NCI-H1105 treated with DMSO at 0.1 percent for 48 hours (cell line): ENCODE measurements at places on chromosomes 3 and 15.

- DNase-seq, result no peak
These were observed 353.9 kb downstream of the NSUN3 start for GRCh38 chr3:94416768-94417167.

DNA sequence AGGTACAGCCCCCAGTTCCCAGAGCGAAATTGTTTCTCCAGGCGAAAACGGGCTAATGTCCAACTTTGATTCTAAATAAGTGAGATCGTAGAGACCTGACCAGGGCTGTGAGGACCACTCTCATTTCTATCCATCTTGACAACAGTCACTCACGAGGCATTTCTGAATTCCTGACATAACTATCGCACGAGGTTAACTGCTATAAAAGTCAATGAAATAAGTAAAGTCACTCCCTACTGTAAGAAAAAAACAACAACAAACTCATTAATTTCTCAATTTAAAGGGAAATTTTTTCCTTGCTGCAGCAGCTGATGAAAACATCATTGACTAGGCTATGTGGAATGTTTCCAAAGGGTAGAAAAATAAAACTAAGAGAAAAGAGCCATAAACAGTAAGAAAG, 69.1 kb downstream of the GREM1 start:
- no peak for DNase-seq

GRCh38 chr3:140163159-140163763, 228.3 kb downstream of the CLSTN2 start:
- DNase-seq, result no peak

GRCh38 chr3:81621277-81621676, 140.2 kb downstream of the GBE1 start:
- no peak for DNase-seq

- no peak for DNase-seq
These were observed 244.2 kb downstream of the PTPRG start for GRCh38 chr3:61805510-61806080.

- no peak for DNase-seq
These were observed 264.6 kb upstream of the TLE3 start for GRCh38 chr15:70362350-70362749.

DNA sequence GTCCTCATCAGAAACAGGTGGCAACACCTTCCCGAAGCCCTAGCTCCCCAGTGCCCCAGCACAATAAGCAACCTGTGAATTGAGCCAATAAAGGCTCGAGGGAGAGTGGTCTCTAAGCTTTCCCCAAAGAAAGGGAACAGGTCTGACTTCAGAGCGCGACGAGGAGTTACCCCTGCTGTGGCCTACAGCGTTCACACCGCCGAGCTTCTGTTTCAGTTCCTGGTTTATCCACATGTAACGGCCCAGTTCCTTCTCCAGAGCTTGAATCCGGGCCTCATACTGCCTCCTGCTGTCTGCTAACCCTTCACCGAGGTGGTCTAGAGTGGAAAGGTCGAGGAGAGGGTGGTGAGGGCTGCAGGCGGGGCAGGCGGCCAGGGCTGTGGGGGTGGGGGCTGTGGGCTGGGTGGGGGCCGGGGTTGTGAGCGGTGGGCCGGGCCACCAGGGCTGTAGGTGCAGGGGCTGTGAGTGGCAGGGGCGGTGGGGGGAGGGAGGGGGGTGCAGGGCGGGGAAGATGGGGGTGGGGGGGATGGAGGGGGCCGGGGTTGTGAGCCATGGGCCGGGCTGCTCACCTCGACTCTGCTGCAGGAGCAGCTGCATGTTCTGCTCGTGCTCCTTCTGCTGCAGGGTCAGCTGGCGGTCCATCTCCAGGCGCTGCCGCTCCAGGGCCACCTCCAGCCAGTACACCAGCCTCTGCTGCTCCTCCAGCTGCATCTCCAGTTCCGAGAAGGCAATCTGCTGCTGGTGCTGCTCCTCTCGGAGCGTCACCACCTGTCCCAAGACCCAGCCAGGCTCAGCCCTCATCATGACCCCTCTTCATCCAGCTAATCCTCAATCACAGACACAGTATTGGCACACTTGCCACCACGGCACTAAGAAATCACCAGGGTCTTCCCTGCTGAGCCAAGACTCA, 26.2 kb downstream of the KIF7 start:
- no peak for DNase-seq

- no peak for DNase-seq
These were observed 13.1 kb downstream of the PLA2G4F start for GRCh38 chr15:42143356-42143755.

GRCh38 chr3:128076483-128077201, 24.4 kb downstream of the SEC61A1 start:
- peak; percentile 42 for DNase-seq

GRCh38 chr15:51580385-51580784, 42.2 kb downstream of the DMXL2 start:
- no peak for DNase-seq

GRCh38 chr15:59501597-59501996, 63.6 kb downstream of the FAM81A start:
- DNase-seq, result peak; percentile 29

- no peak for DNase-seq
These were observed 33.2 kb upstream of the RGMA start for GRCh38 chr15:93121973-93122910.

DNA sequence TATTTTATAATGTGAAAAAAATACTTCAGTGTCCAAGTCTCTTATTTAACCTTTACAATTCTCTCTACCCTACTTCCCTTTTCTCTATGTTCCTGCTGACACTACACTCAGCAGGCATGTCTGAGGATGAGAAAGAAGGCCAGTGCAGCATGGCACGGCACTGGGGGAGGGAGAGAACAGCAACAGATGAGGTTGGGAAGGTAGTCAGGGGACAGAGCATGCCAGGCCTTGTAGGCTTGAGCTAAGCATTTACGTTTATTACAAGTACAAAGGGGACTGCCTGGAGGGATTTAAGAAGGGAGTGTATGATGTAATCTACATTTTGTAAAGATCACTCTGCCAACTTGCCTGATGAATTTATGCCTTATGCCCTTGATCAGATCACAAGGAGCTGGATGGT, 117.3 kb upstream of the WNT5A start:
- DNase-seq, result no peak

- no peak for DNase-seq
These were observed 13.8 kb upstream of the THRB start for GRCh38 chr3:24508423-24508839.

- DNase-seq, result peak; percentile 57
These were observed 37.8 kb downstream of the LARS2 start for GRCh38 chr3:45426161-45426560.

- no peak for DNase-seq
These were observed 31.4 kb upstream of the MGLL start for GRCh38 chr3:127853681-127854080.

DNA sequence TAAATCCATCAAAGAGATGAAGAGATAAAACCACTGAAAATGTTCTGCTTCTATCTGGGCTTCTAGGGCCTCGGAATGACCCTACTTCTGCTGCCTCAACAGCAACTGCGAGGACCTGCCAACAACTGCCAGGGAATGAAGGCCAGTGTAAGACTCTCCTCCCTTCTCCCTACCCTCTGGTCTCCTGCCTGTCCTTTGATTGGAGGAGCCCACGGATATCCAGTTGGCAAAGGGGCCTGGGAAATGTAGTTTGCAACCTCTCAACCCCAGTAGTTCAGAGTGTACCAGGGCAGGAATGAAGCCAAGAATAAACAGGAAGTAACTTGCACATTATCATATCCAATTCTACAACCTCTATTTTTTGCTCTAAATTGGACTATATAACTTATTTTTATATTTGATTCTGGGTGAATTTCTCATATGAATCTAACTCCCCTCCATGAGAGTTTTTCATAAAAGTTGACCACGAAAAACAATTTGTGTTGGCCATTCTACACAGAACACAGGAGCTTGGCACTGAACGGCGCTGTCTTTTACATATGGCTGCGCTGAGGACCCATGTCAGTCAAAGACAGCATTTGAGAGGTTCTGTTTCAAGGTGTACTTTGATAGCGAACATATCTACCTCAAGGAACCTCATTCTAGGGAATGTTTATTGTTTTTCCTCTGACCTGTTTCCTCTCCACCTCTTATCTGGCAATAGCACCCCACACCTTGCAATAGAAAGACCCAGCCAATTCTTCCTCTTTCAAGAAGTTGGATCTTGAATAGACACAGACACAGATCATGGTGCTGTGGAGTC, 91.1 kb upstream of the RNF7 start:
- DNase-seq, result peak; percentile 48

- DNase-seq, result no peak
These were observed 11.2 kb upstream of the RAD18 start for GRCh38 chr3:8974458-8974857.

- DNase-seq, result no peak
These were observed 155 bp downstream of the ACVR2B start for GRCh38 chr3:38453913-38454177.
